Stimulated activated CD8-positive, alpha-beta memory T cell treated with anti-CD3 and anti-CD28 coated beads, Interleukin-7, amount 100 ng/mL, for 24 hours (primary cell): ENCODE measurements at places on chromosomes 16 and 17.

DNA sequence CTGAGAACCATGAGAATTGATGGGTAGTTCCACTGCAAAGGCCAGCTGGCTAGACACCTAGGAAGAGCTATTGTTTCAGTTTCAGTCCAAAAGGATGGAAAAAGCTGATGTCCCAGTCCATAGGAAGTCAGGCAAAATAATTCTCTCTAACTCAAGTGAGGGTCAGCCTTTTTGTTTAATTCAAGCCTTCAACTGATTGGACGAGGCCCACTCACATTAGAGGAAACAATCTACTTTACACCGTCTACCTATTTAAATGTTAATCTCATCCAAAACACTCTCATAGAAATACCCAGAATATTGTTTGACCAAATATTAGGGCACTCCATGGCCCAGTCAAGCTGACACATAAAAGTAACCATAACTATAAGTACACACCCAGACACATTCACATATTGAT is 14.4 kb upstream of the CCL13 start:
- no peak for DNase-seq

DNA sequence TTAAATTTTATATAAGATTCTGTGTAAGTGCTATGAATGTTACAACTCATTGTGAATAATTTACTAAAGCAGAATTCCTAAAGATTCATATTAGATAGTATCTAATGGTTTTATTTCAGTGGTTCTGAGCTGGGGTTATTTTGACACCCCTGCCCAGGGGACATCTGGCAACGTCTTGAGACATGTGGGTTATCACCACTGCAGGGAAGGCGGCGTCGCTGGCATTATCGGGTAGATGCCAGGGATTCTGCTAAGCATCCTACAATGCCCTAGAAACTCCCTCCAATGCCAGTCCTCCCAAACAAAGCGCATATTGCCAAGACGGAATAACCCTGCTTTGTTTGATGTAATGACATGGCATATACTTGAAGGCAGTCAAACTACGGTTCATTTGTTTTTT is 372.3 kb upstream of the ZFHX3 start:
- no peak for DNase-seq

- DNase-seq, result no peak
Observed at GRCh38 chr16:59116744-59117143, 382.6 kb upstream of the GOT2 start.

DNA sequence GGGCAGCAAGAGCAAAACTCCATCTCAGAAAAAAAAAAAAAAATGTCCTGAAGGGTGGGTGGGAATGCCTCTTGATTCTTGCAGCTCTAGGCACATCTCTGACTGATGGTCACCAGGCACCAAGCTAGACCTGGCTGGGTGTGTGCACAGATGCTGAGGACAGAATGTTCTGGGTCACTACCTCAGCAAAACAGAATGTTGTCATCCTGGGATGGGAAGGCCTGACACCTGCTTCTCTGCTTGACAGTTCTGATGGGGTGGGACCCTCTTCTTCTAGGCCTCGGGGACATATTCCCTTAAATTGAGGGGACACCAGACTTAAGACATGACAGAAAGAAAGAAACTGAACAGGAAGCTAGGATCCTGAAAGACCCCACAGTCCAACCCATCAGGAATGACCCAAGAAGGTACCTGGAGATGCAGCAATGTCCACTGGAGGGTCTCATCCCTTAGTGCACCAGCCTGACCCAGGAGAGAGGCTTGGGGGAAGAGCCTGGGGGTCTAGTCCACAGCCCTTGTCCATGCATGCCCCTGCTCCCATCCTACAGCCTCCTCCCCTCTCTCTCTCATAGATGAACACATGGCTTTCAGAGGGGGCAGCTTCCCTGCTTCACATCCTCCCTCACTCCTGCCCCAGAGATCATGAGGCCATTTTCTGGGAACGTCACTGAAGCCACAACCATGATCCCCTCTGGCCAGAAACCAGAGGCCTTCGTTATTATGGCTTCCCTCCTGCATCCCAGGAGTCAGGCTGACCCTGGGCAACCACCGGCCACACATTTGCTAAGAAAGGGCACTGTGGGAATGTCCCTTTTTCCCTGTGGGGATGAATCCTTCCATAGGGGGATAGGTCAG is 3.8 kb upstream of the STAT5B start:
- DNase-seq, result no peak

- no peak for DNase-seq
Observed at GRCh38 chr17:6994666-6995256, 1.1 kb upstream of the ALOX12 start.
